GM13977 (cell line): ENCODE measurements at places on chromosomes 3 and 15.

GRCh38 chr15:86062646-86063243 lies 16.9 kb upstream of the AGBL1 start:
- DNase-seq = no peak

DNA sequence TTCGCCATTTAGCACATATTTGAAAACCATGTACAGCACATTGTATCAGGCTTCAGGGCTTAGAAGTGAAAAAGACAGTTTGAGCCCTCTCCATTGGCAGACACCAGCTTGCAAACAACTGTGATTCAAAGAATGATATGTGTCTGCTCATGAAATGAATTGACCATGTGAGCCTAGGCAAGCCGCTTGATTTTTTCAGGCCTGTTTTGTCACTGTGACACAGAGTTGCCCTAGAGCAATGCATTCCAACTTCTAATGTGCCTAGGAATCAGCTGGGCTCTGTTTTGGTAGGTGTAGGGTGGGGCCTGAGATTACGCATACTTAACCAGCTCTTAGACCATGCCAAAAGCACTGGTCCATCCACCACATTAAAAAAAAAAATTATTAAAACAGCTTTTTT lies 53.0 kb downstream of the ATP2C1 start:
- DNase-seq = no peak

GRCh38 chr3:173257797-173258196 lies 116.8 kb upstream of the SPATA16 start:
- no peak for DNase-seq

GRCh38 chr3:42347928-42348327 lies 62.5 kb downstream of the LYZL4 start:
- DNase-seq = no peak

- DNase-seq = no peak
These were observed 399.6 kb upstream of the TBL1XR1 start for GRCh38 chr3:177596816-177597271.

DNA sequence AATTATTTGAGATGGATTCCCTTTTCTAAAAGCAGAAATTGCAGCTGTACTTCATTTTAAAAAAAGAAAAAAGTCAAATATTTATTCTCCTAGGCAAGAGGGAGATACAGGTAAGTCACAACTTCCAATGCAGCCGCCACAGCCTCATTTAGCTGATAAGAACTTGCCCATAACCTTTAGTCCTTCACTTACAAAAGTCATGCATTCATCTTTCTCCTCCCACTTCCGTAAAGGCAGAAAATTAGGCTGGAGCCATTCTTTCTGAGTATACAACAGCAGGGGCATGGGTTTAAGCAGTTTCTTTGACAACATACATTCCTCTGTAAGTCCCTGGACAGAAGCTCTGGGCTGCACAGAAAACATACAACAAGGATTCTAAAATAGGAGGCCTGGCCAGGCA lies 4.3 kb downstream of the SUCLG2 start:
- no peak for DNase-seq

DNA sequence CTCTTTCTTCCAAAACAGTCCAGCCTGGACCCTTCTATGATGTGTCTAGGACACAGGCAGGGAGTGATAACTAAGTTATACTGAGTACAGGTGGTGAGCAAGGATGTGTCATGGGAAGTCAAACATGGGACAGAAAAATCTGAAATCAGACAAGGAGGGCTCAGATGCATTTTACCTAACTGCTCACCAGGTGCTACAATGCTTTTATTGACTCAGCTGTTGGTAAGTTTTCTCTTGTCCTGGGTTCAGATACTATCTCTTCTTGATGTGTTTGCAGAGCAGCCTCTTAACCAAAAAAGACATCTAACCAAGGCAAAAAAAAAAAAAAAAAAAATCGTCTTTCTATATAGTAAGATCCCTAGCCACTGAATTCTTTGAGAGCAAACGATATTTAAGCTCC lies 378.6 kb downstream of the VPS13C start:
- no peak for DNase-seq

DNA sequence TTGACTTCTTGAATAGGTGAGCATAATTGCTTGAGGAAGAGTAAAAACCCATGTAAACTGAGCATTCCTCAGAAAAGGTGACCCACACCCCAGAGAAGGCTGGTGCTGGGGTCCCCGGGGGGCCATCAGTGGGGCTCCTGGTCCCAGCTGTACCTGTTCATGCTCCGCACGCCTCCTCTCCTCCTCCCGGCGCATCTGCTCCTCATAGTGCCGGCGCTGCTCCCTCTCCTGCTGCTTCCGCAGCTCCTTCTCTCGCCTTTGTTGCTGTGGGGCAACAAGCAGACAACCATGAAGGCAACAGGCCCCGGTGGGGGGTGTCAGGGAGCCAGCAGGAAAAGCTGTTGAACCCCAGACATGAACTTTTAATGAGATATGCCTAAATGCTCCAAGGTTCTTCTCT lies 113.7 kb upstream of the SLC2A2 start:
- DNase-seq = no peak

- no peak for DNase-seq
These were observed 72.1 kb downstream of the GJD2 start for GRCh38 chr15:34682674-34683073.

- no peak for DNase-seq
These were observed 91.5 kb downstream of the RPL22L1 start for GRCh38 chr3:170778240-170779217.

DNA sequence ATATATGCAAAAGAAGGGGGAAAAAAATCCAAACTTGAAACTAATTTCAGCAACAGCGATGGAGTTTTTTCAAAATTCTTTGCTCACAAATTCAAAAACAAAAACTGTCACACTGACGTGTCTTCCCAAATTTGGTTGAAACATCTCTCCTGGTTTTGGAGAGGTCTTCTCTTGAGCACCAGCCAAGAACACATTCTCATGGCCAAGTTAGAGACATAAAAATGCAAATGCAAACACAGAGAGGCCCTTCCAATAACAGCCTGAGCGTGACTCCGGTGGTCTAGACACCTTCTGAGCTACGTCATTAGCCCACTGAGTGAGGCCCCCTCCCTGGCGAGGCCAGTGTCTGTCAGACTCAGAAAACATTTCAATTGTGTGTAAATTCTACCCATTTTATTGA lies 436.0 kb upstream of the PROK2 start:
- no peak for DNase-seq

- peak; percentile 55 for DNase-seq
These were observed 67.9 kb upstream of the MITF start for GRCh38 chr3:69671082-69671952.

DNA sequence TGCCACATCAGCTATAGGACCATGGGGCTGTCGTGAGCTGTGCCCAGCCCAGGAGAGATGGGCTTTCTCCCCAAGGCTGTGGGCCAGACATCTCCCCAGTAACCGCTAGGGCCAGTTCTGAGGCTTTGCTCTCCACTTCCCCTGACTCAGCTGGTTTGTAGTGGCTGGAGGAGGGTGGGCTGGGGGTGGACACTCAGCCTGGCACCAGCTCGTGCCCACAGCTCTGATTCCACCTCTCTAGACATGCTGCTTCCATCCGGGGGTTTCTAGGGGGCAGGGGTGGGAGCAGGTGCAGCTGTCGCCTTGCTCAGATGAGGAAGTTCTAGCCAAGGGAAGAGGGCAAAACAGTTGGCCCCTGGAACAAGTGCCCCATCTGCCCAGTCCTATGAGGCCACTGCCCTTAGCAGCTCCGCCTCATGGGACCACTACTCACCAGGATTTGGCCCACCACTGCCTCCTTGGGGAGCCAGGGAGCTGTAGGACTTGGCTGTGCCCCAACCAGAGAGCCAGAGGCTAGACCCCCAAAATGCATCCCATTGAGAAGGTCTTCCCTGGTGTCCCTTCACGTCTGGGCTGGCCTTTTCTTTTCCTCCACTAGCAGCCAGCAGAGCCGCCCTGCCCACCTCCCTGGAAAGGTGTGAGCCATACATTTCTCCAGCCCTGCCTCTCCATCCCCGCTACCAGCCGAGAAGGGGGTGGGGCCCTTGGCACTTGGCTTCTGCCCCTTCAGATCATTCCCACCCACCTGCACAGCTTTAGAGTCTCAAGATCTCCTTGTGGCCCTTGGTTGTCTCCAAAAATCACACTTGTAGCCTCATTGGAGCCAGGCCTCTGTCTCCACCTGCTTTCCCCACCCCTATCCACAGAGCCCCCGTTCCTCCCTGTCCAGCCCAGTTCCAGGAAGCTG lies 9.9 kb downstream of the GLYCTK start:
- no peak for DNase-seq

DNA sequence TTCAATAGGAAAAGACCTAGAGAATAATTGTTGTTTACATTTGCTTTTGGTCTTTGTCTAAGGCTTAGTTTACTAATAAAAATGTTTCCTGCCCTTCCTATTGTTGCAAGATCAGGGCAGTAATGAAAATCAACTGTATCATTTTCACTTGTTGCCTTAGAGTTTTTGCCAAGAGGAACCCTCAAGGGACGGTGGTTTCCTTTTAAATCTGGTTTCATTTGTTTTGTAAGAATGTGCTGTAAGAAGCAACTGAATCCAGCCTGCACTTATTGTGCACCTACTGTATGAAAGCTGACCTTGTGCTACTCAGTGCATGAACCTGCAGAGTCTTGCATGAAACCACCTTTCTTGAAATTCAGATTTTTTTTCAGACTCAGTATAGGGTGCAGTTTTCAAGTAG lies 5.3 kb downstream of the IGF1R start:
- no peak for DNase-seq

- no peak for DNase-seq
These were observed 19.1 kb upstream of the TBC1D5 start for GRCh38 chr3:17761563-17761962.

- DNase-seq = no peak
These were observed 227.1 kb upstream of the CD96 start for GRCh38 chr3:111314898-111315297.

DNA sequence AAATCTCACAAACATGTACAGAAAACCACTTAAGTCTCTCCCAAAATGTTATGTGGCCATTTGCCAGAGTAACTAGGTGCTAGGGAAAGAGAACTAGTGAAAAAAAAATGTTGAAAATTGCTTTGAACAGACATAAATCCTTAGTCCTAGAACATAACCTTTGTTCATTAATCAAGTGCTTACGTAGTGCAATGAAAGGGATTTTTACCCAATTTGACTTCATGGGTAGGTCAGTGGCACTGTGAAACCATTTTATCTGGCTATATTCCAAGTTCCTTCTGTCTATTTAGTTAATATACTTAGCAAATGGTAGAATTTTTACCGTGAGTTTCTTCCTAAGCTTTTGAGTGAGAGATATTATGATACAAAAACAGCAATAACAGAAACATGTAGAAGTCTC lies 209.4 kb downstream of the DIPK2A start:
- no peak for DNase-seq

DNA sequence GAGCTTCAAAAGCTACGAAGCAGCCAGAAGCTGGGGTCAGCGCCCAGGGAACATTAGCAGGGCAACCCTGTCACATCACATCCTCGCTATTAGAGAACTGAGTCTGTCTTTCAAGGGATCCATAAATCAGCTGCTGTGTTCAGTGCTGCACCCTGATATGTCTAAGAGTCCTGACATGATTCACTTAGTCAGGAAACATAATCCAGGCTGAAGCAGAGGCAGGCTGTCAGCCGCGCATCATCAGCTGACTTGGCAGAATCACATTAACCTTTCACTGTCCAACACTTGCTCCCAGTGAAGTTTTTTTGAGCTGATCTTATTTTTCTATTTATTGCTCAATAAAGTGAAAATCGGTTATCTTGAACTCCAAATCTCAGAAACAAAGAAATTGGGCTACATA lies 23.5 kb downstream of the MYH15 start:
- no peak for DNase-seq

GRCh38 chr3:128970740-128971047 lies 23.2 kb downstream of the CFAP92 start:
- no peak for DNase-seq

GRCh38 chr3:177470197-177470941 lies 273.1 kb upstream of the TBL1XR1 start:
- DNase-seq = no peak

DNA sequence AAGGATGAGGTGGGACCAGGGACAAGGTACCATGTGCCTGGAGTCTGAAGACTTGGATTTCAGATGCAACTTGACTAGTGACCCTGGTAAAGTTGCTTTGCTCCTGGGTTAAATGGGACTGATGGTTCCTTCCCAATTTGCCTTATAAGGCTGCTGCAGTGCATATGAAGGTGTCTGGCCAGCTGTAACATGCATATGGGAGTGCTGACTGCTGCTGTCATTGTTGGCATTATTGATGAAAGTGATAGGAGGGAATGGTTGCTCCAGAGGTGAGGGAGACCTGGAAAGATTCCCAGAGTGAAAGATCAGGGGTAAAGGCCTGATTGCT lies 20.5 kb downstream of the CYP8B1 start:
- DNase-seq = no peak

DNA sequence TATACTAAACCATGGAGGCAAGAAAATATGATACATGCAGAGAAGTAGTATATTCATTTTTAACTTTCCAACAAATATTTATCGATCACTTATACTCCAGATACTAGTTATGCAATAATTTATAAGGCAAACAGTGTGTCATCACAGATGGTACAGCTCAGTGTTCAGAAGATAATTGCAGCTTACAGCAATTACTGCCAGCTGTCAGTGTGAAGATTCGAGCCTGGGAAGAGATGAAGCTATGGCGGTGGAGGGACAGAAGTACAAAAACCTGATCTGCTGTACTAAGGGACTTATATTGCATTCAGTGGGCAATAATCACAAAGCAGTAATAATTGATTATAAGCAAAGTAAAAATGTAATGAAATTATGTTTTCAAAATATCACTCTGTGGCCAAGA lies 170.6 kb upstream of the EPHA3 start:
- DNase-seq = no peak

GRCh38 chr3:57855943-57856342 lies 99.8 kb downstream of the SLMAP start:
- DNase-seq = no peak

GRCh38 chr3:131360191-131360755 lies 21.3 kb upstream of the NUDT16 start:
- no peak for DNase-seq

GRCh38 chr3:66450390-66451022 lies 50.3 kb downstream of the LRIG1 start:
- no peak for DNase-seq

GRCh38 chr15:72554471-72555425 lies 80.6 kb downstream of the ARIH1 start:
- no peak for DNase-seq

- no peak for DNase-seq
These were observed 87.8 kb upstream of the UBE2E2 start for GRCh38 chr3:23115171-23115877.

- peak; percentile 23 for DNase-seq
These were observed 218.1 kb downstream of the ADAMTSL3 start for GRCh38 chr15:83871808-83872559.
